SK-N-DZ (cell line): ENCODE measurements at places on chromosomes 16 and 17.

- DNase-seq: no peak
Observed at GRCh38 chr17:69501591-69502468, 87.3 kb downstream of the MAP2K6 start.

GRCh38 chr16:60123392-60124023, 1389.4 kb upstream of the GOT2 start:
- DNase-seq: no peak

- DNase-seq: no peak
Observed at GRCh38 chr17:13749166-13749890, 147.6 kb upstream of the HS3ST3A1 start.

GRCh38 chr17:31878703-31879073, 19.6 kb upstream of the COPRS start:
- no peak for DNase-seq

- no peak for DNase-seq
Observed at GRCh38 chr16:3598236-3598635, 13.2 kb downstream of the SLX4 start.

DNA sequence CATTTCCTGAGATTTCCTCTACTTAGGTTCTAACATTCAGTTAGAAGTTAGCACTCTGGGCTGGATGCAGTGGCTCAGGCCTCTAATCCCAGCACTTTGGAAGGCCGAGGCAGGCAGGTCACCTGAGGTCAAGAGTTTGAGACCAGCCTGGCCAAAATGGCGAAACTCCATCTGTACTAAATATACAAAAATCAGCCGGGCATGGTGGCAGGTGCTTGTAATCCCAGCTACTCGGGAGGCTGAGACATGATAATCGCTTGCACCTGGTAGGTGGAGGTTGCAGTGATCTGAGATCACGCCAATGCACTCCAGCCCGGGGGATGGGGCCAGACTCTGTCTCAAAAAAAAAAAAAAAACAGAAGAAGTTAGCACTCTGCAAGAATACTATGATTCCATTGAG, 1430.9 kb downstream of the CDH11 start:
- no peak for DNase-seq
